Prostate gland (tissue), 2 donors: ENCODE measurements at places on chromosomes 7 and 10. TPM values are rescaled to one million over a fixed set of nuclear protein-coding genes. Genes with fewer than 3 reads are reported as not detected.

HOXA1 gene
- not detected for total RNA-seq

- DNase-seq, result no peak
Observed at GRCh38 chr10:43336641-43337318, 34.7 kb upstream of the FXYD4 start.

- DNase-seq, result no peak
Observed at GRCh38 chr7:473870-474604, 45.6 kb downstream of the PDGFA start.

GRCh38 chr10:66259836-66260235 lies 666.0 kb upstream of the LRRTM3 start:
- DNase-seq, result no peak
